Left ventricle myocardium inferior (tissue), 1 donor: ENCODE measurements at places on chromosomes 1 and 21.
A peak's percentile ranks its signal among the peaks of the same experiment; 100 is the strongest.

- peak; percentile 65 for DNase-seq
These were observed 9.4 kb downstream of the TPM3 start for GRCh38 chr1:154182344-154183045.

DNA sequence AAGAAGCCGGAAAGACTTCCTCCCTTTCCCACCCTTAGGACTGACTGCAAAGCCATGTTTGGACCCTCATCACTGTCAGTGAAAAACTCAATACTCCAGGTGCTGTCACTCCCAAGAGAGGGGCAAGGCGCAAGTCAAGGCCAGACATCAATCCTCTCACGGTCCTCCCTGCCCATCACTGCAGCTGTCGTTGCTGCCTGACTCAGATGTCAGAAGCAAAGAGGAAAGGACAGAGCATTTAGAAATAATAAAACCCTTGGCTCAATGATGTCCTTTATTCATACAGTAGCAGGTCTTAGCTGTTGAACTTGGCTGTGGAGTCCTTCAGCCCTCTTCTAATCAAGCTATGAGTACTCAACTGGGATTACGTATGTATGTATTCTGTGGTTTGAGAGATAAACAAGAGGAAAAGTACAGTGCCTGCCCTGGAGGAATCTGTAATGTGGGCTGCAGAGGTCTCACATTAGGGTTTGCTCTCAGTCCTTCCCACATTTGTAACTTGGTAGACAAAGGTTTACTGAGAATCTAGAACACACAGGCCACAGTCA lies 13.5 kb downstream of the SUSD4 start:
- DNase-seq = no peak

GRCh38 chr1:188763541-188763940 lies 1714.1 kb downstream of the BRINP3 start:
- no peak for DNase-seq

DNA sequence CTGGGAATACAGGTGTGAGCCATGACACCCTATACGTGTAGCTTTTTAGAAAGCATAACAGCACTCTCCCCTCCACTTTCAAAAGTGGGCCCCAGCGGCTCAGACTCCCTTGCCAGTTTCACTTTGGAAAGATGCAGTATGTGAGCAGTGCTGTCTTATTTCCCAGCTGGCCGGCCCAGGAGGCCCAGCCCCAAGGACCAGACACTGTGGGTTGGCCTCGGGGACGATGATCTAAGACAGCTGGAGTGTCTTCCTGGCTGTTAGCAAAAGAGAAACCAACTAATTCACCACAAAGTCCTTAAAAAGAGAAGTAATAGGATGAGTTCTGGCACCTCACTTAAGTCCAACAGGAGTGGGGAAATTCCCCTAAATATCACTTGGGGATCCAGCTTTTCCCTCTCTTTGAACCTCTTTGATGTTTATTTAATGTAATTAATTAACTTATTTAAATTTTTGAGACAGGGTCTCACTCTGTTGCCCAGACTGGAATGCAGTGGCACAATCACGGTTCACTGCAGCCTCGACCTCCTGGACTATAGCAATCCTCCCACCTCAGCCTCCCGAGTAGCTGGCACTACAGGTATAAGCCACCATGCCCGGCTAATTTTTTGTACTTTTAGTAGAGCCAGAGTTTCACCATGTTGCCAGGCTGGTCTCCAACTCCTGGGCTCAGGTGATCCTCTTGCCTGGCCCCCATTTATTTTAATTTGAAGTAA lies 17.6 kb upstream of the CLIC4 start:
- DNase-seq = peak; percentile 73

DNA sequence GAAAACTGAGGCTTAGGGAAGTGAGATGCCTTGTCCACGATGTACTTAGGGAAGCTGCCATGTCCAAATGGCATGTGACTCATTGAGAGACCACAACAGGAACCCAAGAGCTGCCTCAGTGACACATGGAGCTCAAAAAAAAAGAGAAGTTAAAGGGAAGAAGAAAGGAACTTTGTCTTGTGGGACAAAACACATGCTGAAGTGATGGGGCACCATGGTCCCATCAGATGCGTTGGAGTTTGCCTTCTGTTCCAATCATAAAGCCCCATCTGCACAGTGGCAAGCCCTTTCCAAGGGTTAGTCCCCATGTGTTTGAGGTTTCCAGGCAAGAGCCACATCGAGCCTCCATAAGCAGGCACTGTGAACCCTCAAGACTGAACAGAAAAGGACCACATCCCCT lies 8.0 kb downstream of the MED8 start:
- no peak for DNase-seq

DNA sequence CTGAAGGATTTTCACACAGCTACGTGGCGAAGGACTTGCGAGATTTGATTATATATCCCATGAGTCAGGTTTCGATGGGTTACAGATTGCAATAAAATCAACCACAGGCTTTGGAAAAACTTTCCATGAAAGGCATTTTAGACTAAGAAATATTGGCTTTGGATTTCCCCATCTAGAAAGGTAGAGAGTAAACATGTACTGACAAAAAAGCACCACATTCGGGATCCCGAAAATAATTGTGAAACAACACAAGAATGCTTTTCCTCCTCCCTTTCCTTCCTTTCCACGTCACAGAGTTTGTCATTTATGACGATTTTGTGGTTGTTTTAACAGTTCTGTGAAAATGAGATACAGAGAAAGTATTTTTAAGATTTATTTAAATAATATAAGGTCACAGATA lies 38.5 kb downstream of the TGFB2 start:
- no peak for DNase-seq

- peak; percentile 9 for DNase-seq
These were observed 23.8 kb upstream of the COL18A1 start for GRCh38 chr21:45381036-45381787.

GRCh38 chr1:212771341-212771740 lies 20.2 kb downstream of the NSL1 start:
- no peak for DNase-seq

GRCh38 chr1:21255284-21255942 lies 34.9 kb downstream of the ECE1 start:
- DNase-seq = peak; percentile 90

DNA sequence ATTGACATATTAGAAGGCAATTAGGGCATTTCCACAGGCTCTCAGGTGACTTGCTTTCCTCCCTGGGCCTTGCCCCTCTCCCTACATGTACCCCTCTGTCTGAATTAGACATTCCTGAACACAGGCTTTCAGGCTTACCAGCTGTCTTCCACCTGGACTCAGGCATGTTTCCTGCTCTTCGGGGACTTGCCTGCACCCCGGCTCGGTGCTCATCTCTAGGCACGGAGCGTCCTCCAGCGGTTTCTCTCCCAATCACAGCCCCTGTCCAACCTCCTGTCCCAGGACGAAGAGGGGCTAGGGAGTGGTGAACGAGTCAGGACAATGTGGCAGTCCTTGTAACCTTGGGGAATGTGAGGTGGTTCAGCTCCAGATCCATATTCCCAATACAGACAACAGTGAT lies 4.2 kb downstream of the PROK1 start:
- DNase-seq = no peak

DNA sequence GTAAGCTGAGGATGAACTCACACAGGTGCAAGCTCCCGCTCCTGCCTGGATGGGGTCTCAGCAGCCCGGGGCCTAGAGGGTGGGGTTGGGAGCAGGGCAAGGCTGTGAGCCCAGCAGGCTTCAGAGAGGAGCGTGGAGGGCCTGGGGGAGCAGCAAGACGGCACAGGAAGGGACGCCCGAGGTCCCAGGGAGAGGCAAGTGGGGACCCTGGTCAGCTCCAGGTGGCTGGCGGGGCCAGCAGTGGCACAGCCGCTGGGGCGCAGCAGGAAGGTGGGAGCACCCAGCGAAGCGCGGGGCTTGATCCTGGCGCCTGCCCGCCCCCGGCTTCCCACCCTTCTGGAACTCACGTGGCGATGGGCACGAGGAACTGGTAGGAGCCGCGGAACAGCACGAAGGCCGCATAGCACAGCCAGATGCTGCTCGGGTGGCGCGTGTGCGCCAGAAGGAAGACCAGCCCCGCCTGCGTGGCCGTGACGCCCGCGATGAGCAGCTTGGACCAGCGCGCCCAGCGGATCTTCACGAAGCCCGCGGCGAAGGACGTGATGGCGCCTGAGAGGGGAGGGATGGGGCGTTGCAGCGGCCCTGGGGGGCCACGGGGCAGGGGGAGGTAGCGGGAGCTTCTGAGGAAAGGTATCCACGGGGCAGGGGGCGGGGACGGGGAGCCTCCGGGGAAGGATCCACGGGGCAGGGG lies 11.7 kb downstream of the SLC19A1 start:
- peak; percentile 7 for DNase-seq

GRCh38 chr1:32014199-32014947 lies 705 bp downstream of the KHDRBS1 start:
- peak; percentile 40 for DNase-seq

DNA sequence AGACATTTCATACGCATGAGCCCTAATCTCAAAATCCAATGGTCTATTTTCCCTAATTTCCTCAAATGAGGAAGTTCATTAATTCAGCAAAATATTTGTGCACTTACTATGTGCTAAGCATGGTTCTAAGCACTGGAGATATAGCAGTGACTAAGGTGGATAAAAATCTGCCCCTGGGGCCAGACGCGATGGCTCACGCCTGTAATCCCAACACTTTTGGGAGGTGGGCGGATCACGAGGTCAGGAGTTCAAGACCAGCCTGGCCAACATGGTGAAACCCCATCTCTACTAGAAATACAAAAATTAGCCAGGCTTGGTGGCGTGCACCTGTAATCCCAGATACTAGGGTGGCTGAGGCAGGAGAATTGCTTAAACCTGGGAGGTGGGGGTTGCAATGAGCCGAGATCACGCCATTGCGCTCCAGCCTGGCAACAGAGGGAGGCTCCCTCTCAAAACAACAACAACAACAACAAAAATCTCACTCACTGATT lies 4.3 kb upstream of the MIIP start:
- no peak for DNase-seq

DNA sequence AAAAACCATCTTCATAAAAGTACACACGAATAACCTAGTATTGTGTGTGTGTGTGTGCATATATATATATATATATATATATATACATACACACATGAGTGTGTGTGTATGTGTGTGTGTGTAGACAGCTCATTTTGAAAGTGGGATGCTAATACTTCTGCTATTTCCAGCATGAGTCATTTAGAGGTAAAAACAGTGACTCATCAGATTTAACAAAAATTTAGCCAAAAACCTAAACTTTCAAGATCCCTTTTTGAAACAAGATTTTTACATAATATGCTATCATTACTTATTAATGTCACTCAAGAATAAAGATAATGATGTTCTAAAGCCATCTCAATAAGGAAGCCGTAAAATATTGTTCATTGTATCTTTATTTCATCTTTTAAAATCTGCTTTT lies 35.6 kb upstream of the ADGRL4 start:
- DNase-seq = no peak

DNA sequence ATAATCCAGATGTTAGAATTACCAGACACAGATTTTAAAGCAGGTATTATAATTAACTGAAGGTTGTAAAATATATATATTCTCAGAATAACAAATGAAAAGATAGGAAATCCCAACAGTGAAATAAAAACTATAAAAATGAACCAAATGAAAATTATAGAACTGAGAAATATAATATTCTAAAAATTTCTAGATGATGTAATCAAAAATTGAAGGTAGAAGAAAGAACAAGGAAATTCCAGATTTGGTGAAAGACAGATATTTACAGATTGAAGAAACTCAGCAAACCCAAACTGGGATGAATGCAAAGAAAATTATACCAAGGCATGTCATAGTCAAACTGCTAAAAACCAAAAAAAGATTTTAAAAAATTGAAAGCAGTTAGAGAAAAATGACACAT lies 729.4 kb downstream of the MATN1 start:
- DNase-seq = no peak
